T-helper 2 cell (primary cell): ENCODE measurements at places on chromosomes 4 and X.
A peak's percentile ranks its signal among the peaks of the same experiment; 100 is the strongest.

GRCh38 chr4:162891788-162892707 is 274.6 kb downstream of the NAF1 start:
- no peak for DNase-seq

- no peak for DNase-seq
Observed at GRCh38 chr4:79935274-79935673, 137.8 kb downstream of the ANTXR2 start.

DNA sequence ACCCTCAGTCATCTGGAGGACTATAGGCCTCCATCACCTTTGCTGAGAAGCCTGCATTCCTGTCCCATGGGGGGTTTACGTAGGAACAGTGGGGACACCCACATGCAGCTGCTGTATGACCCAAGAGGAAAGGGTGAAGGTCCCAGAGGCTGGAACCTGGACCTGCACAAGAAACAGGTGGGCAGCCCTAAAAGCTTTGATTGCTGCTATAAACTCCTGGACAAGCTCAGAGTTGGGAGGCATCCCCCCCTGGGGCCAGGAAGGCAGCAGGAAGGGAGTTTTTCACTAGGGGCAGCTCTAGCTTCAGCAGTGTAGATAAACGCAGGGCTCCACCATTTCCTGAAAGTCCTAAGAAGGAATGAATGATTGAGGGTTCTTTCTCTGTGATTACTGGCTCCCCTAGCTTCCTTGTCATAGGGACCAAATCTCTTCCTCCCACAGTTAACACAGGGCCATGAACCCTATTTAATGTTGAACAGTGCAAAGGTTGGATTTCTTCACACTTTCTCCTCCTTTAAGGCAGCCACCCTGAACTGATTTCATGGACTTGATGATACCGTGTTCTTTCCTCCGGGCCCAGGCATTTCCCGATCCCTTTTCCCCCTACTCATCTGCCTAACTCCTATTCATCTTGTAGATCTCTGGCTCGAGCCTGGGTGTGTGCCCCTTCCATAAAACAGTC is 84.2 kb downstream of the CHRNA9 start:
- no peak for DNase-seq

DNA sequence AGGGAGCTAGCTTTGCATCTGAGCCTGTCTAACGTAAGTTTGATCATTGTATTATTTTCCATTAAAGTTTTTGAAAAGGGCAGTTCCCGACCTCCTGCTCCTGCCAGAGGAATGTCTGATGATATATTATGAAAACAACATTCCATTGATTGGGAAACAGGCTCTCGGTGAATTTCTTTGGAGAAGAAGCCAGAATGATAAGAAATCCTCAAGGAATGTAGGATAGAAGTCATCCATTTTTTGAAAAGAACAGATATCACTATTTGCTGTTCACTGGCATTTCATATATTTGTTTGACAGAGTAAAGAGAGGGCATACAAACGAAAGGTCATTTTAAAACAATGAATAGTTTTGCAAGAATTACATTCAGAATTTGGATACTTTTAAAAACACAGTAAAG is 781.0 kb upstream of the HTR2C start:
- no peak for DNase-seq

DNA sequence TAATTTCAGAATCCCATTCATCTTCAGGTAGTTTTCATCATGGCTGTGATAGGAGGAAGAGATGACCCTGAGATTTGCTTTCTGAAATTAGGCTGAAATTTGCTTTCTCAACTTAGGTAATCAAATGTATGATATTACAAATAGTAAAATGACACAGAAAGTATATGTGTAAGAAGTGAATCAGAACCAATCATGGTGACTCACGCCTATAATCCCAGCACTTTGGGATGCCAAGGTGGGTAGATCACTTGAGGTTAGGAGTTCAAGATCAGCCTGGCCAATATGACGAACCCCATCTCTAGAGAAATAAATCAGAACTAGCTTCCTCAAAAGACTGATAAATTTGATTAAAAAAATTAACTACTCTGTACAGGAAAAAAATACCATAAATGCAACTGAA is 555.4 kb downstream of the STPG2 start:
- no peak for DNase-seq

DNA sequence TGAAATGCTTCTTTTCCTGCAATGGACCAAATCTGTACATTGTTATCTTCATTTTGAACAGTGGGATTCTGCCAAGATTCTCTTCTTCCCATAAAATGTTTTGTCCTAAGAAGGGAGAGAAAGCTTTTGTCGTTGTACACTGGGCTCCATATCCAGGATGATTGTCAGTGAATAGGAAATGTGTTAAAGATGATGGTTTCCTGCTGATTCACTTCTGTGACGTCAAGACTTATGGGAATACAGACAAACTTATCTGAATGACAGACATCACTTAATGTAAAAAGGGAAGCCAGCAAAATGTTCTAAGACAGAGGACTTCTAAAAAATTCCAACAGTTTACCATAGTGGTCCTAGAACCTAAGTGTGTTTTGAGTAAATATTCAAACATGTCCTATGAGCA is 53.7 kb upstream of the HPF1 start:
- DNase-seq: no peak

DNA sequence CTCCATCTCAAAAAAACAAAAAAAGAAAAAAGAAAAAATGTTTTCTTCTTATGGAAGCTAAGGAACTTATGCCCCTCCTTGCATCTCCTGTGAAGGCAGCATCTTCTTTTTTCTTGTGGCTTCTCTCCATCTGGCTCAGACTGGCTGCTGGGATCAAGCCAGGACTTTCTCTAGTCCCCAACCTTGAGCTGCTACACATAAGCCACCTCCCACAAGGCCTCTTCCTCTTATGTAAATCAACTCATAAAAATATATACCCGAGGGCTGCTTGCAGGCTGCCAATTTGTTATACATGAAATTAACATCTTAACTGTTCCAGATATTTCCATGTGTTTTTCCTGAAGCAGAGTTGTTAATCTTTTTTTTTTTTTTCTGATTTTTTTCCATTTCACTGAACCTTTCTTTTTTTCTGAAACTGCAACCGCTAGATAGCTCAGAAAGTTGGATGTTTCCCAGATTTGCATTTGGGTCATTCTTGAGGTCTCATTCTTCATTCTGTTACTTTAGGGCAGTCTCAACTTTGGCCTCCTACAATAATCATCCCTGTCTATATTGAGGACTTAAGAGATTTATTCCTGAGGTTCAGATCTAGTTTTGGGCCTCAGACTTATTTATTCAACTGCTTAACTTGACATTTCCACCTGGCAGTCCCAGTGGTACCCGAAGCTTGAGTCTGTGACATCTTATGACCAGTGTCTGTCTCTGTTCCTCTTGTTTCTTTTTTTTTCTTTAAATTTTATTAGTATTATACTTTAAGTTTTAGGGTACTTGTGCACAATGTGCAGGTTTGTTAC is 10.3 kb downstream of the SNX25 start:
- no peak for DNase-seq

GRCh38 chr4:24770667-24771066 is 24.7 kb upstream of the SOD3 start:
- DNase-seq: no peak

- DNase-seq: no peak
Observed at GRCh38 chrX:108122748-108123147, 31.2 kb downstream of the ATG4A start.

- no peak for DNase-seq
Observed at GRCh38 chr4:1460967-1461868, 55.0 kb upstream of the NKX1-1 start.

DNA sequence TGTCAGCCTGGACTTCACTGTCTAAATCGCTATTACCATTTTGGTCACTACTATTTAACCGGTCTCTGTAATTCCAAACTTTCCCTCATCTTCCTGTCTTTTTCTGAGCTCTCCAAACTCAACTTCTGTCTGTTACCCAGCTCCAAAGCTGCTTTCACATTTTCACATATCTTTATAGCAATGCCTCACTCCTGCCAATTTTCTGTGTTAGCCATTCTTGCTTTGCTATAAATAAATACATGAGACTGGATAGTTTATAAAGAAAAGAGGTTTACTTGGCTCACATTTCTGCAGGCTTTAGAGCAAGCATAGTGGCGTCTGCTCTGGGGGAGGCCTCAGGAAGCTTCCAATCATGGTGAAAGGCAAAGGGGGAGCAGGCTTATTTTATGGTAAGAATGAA is 368.3 kb upstream of the GNPDA2 start:
- no peak for DNase-seq

DNA sequence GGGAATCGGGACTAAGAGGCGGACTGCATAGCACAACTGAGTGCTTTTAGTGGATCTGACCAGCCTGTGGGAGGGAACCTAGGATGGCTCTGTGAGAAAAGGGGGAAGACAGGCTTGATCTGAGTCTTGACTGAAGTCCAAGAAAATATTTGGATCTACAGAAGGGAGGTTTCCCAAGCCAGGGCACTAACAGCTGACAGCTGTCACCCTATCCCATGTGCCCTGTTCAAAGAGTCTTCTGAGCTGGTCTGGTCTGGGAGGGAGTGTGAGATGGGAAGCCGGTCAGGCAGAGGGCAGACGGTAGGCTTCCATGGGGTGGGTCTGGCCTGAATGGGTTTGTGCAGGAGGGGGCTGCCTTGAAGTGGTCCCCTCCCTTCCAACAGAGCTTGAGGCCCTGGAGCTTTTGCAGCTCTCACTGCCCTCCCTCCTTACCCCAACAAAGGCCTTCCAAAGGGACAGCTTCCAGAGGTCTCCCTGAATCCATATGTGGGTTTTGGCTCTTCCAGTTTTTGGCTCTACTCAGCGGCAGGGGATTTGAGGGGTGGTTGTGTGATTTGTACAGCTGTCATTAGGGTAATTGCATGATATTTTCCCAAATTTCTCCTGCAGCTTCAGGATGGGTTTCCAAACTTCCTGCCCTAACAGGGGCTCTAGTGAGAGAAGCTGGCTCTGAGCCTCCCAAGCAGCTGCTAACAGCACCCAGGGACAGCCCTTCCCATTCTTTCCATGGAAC is 643.7 kb downstream of the BCOR start:
- no peak for DNase-seq

DNA sequence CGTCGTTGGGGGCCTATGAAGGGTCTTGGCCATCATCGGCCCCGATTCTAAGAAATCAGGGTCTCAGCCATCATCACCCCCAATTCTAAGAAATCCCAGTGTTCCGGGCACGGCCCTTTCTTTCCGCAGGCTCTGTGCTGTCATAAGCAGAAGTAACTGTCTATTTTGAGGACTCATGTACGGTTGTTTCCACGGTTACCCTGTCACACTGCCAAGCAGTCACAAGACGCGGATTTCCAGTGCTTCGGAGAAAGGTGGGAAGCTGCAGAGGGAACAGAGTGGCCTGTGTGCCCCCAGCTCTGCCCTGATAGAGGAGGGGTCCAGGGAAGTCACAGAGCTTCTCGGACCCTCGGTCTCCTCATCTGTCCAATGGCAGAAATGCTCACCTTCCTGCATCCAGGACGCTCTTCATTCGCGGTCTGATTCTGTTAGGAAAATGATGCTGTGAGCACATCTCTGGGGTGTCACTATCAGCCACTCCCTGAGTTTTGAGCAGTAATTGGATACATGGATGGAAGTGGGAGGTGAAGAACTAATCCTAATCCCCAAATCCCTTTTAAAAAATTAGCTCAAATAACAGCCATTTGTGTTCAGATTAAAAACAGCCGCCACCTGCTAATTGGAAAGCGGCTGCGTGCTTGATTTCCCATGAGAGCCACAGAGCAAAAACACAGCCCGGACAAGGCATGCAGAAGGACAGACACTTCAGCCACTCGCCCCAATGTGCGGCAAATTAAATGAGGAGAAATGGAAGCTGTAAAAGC is 73.1 kb downstream of the WFS1 start:
- no peak for DNase-seq

DNA sequence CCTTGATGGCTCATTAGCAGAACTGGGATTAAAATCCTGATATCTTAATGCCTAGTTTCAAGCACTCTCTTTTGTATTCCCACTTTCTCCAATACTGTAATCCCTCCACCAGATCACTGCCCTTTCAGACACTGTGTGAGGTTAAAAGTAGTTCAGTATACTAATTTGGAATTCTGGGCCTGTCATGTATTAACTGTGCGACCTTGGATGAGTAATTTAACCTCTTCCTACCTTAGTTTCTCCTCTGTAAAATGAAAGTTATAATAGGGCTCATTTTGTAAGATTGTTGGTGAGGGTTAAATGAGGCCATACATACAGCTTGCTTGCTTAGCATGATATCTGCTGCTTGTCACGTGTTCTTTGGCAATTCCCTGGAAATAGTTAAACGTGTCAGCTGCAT is 207.3 kb upstream of the HS3ST1 start:
- no peak for DNase-seq

DNA sequence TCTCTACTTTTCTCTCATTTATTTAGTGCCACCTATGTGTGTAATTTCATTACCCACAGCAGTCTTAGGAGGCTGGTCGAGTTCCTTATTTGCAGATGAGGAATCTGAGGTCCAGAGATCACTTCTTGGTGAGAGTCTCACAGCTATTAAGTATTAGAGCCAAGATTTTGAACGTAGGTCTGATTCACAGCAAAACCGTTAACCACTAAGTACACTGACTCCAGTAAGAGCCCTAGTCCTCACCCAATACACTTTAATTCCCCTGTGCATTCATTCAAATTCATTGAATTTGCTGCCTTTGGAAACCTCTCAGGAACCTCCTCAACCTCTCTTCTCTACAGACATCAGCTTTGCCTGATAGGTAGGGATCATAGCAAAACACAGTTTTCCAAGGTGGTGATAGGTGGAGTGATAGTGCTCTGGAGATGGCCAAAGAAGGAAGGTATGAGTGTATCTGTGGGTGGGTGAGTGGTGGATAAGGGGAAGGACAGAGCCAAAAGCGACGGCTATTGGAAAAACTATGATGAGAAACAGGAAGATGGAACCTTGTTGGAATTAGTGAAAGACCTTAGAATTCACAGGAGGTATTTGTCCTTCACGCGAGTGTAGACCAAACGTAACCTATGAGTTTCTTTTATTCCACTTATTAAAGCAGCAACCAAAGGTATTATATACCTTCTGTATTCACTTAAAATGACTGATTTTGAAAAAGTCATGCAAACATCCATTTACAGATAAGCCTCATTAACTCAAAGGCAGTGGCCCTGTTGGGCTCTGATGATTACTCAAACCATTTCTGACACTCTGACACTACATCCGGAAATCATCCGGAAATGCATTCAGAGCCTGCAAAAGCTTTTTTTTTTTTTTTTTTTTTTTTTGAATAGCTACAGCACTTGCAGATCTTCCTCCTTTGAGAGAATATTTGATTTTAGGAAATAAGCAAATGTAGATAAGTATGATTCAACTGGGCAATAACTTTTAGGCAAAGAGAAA is 6.3 kb downstream of the FMR1 start:
- peak; percentile 86 for DNase-seq
